Right kidney (tissue), 9 donors: ENCODE measurements at places on chromosomes 3 and 15.

DNA sequence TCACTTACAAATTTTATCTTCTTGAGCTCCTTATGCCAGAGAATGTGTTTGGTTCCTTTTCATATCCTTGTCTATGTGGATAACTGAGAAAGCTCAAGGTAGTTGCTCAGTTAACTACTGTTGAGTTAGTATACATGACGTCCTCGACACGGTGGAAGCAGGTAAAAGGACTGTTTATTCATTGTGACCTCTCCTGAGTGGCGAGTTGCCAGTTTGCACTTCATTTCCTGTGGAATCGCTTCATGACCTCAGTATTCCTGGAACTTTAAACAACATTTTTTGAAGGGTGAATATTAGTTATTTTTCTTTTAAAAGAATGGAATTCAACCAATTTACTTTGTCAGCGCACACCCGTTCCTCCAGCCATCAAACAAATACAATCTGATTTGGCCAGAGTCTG lies 1.2 kb upstream of the TPRG1 start:
- no peak for DNase-seq

DNA sequence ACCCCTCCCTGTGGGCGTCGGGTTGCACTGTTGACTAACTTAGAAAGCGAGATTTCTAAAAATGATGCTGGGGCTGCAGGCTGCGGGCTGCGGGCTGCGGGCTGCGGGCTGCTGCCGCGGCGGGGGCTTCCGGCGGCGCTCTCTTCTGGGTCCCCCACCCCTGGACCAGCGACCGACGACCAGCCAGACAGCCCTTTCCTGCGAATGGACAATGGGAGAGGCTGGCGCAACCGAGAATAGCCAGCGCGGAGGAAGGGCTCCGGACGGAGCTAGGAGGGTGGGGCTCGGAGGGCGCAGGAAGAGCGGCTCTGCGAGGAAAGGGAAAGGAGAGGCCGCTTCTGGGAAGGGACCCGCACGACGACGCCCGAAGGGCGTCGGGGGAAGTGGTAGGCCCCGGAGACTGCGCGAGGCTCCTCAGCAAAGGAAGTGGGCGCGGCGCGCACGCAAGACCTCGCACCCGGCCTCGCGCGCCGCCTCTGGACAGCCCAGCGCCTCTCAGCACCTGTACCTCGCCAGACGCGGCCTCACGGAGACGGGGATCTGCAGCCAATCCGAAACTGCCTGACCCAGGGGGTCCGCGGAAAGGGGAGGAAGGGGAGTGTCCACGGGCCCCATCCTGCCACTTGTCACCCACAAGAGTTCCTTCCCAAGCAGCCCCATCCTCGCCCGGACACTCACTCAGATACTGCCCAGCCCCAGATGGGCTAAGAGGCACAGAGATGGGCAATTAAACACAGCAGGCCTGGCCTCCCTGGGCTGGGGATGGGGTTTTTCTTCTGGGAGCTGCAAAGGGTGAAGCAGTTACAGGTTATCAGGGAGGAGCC lies 70.7 kb downstream of the SLC12A8 start:
- peak; percentile 78 for DNase-seq

GRCh38 chr3:71701251-71701762 lies 23.9 kb downstream of the EIF4E3 start:
- DNase-seq, result no peak

DNA sequence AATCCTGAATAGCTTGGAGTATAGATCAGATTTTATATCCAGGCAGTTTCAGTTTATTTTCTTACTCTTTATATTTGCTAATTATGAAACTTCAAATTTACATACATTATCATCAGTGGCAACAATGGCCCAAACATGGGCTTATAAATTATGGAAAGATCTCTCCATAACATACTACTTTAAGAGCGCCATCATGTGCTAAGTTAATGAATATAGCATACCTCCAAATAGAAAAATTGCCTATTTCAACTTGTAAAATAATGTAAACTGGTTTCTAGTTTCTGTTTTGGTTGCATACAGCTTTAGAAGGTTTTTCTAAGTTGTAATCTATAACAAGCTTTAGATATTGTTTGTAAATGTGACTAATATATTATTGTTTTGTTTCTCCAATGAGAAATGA lies 531.3 kb upstream of the UBE2E2 start:
- DNase-seq, result no peak

DNA sequence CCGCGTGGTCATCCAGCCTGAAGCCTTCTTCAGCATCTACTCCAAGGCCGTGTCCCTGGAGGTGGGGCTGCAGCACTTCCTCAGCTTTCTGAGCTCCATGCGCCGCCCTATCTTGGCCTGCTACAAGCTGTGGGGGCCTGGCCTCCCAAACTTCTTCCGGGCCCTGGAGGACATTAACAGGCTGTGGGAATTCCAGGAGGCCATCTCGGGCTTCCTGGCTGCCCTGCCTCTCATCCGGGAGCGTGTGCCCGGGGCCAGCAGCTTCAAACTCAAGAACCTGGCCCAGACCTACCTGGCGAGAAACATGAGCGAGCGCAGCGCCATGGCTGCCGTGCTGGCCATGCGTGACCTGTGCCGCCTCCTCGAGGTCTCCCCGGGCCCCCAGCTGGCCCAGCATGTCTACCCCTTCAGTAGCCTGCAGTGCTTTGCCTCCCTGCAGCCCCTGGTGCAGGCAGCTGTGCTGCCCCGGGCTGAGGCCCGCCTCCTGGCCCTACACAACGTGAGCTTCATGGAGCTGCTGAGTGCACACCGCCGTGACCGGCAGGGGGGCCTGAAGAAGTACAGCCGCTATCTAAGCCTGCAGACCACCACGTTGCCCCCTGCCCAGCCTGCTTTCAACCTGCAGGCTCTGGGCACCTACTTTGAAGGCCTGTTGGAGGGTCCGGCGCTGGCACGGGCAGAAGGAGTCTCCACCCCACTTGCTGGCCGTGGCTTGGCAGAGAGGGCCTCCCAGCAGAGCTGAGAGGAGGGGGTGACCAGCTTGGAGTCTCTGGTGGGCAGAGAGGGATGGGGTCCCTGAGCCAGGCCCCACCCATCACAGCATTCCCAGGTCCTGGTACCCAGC lies 37.9 kb downstream of the GOLGA6A start:
- no peak for DNase-seq

DNA sequence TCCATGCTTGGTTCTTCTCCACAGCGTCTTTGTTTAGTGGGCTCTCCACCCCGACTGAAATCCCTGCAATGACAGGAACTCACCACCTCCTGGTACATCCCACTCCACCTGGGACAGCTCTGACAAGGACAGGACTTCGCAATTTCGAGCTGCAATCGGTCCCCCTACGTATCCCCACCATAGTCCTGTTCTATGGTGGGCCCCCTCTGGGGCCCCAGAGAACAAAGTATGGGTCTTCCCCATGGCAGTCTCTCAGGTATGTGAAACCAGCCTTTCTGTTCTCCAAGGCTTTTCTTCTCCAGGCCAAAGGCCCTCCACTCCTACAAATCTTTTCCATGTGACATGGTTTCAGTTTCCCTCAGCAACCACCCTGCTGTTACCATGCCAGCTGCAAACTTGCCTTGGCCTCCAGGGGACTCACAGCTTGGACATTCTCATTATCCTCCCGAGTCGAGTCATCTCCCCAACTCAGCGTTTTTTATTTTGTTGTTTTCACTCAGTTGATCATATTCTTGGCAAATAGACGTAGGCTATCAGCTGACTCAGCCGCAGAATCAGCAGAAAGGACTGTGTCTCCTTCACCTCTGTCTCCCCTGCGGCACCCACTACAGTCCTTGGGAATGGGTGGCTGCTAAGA lies 233.3 kb downstream of the OPA1 start:
- DNase-seq, result no peak

DNA sequence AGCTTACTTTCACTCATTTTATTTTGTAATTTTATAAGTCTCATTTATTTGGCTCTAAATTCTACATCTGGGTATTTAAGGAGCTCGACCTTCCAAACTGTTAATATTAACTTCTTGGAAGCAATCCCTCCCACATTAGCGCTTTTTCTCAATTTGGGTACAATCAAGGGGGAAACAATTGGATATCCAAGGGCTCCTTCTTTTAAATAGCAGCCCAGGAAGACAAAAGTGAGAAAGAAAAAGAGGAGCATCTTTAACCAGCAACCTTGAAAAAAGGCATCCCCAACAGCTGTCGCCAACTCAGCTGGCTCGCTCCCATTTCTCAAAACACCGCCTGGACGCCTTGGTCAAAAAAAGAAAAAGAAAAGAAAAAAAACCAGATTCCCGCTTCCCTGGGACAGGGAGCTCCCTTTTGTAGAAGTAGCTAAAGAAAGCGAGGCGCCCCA lies 873 bp downstream of the C3orf70 start:
- DNase-seq, result no peak

DNA sequence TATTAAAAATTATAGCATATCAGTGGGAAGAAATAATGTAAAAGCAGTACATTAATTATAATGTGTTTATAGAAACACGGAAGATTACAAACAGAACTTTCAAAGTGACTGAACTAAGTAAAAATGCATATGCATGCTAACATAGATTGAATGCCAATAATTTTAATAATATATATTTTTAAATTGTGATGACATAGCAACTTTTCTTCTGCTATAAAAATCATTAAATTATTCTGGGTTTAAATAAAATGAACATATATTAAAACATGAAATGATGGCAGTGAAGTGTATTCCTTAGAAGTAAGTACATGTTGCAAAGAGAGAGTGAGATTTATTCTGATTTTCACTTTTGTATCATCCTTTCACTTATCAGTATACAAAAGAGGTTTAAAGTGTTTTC lies 128.9 kb downstream of the CHL1 start:
- no peak for DNase-seq

DNA sequence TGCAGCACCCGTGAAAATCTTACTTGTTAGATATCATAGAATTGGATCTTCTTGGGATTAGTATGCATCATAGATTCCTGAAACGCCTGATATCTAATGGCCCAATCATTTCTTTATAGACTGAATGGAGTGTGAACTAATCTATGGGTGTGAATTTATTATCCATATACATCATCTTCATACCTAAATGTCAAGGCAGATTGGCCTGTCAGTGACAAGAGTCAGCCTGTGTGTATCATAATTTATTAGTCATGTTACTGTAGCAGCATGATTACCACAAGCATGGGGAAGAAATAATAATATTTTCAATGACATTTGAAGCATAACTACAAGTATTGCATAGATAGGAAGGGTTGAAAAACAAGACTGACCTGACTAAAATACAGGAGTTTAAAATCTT lies 235.8 kb downstream of the RAP2B start:
- no peak for DNase-seq

- peak; percentile 74 for DNase-seq
Measured at GRCh38 chr3:147418808-147419701, 9.9 kb downstream of the ZIC1 start.

GRCh38 chr3:60282866-60283265 lies 968.4 kb downstream of the FHIT start:
- DNase-seq, result no peak

DNA sequence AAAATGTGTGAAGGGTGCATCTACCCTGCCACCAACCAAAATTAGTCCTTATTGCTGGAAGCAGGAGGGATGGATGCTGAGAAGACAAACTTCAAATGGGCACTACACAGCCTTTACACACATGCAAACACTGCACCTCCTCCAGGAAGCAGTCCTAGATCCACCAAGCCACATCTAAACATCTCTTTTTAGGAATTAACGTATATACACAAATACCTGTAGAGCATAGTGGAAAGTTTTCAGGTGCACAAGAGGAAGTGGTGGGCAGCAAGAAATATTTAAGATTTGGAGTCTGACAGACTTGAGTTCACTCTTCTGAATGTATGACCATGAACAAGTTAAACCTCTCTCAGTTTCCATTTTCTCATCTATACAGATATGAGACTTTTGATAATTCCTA lies 456.6 kb upstream of the PROK2 start:
- DNase-seq, result no peak

- DNase-seq, result no peak
Measured at GRCh38 chr3:23183731-23184130, 19.4 kb upstream of the UBE2E2 start.

GRCh38 chr3:96705895-96706294 lies 108.5 kb upstream of the EPHA6 start:
- no peak for DNase-seq

DNA sequence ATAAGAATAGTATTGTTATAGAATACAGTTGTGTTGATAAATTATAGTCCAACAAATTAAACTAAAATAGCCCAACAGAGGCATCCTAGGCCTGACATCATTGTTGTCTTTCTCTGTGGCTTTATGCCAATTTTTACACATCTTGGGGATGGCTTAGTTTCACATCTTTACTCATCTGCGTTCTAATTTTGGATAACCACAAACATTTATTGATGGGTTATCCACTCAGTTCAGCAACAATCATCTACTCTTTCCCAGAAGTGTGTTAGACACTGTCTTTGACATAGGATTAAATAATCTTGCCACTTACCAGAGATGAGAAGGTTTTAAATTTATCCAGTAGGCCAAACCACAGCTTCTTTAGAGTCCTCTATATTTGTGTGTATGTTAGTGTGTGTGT lies 120.8 kb upstream of the PHLDB2 start:
- no peak for DNase-seq

DNA sequence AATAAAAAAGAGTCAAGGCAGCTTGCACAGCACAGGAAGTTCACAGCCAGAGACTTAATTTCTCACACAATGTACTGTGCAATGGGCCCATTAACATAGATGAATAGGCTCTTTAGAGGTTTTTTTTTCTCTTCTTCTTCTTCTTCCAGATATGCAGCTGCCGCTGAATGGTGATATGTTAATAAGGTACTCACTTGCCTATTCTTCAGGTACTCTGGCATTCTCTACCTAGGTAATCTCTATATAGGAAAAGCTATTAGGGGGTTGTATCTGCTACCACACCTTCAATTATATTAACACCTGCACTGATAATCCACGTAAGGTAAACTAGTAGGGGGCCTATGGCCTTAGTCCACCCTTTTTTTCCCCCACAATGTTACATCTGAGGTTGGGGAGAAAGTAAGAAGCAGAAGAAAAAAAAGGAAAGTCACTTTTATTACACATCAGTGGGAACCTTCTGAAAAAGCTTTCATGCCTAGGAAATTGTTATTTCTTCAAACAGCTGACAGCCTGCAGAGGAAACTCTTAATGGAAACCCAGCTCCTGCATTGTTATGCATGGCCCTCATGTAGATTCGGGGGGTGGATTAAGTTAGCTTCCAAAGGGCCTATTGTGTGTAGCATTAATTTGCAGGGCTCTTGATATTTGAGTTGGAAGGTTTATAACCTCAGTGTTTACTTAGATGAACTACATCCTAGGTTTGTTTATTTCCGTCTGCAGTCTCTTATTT lies 525.5 kb downstream of the ZIC1 start:
- DNase-seq, result no peak

GRCh38 chr3:112371569-112371968 lies 38.6 kb downstream of the CD200 start:
- no peak for DNase-seq

DNA sequence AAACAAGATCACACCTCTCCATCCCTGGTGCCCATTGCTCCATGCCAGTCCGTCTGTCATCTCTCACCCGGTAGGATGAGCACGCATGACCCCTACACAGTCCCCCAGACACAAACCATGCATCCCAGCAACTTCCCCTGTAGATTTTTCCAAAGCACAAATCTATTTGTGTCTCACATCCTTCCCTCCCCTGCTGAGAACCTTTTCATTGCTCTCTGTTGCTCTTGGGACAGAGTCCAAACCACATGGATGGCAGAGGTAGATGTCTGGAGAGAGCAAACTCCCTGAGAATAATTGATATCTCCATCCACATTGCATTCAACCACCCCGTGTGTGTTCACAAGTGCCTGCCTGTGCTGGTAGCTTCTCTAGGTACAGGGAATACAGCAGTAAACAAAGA lies 29.9 kb upstream of the LRTM1 start:
- DNase-seq, result no peak

- no peak for DNase-seq
Measured at GRCh38 chr3:50347187-50347813, 1.8 kb upstream of the ZMYND10 start.
